ENCODE measurements at places on chromosomes 7 and 10.

DNA sequence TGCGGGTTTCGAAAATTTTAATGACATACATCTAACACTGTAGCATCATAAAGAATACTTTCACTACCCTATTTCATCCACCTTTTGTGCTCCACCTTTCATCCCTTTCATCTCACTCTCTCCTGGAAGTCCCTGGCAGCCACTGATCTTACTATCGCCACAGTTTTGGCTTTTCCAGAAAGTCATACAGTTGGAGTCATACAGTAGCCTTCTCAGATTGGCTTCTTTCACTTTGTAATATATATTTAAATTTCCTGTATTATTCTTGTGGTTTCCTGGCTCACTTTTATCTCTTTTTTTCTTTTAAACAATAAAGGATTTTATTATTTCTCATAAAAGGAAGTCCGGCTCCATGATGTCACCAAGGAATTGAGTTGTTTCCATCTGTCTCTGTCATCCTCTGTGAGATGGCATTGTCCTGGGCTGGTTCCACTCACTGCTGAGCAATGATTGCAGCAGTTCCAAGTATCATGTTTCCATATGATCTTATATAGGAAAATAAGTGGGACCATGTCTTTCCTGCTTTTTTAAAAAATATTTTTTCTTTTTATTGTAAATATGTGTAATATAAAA lies 626.3 kb downstream of the POM121L12 start:
- no peak for DNase-seq

DNA sequence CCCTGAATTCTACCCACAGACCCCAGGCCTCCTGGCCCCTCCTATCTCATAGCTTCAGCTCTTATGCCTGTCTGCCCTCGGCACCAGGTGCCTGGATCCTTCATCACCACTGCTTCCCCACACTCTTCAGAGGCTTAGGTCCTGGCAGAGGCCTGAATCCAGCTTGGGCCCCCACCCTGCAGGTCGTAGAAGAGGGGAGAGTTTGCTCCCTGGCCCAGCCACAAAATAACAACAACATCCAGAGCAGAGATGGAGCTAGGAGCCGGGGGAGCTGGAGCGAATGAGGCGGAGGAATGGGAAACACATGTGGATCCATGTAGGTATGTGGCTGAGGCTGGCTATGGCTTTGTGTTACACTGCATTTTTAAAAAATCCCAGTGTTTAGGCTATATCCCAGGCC lies 7.8 kb upstream of the OPN4 start:
- DNase-seq = no peak

DNA sequence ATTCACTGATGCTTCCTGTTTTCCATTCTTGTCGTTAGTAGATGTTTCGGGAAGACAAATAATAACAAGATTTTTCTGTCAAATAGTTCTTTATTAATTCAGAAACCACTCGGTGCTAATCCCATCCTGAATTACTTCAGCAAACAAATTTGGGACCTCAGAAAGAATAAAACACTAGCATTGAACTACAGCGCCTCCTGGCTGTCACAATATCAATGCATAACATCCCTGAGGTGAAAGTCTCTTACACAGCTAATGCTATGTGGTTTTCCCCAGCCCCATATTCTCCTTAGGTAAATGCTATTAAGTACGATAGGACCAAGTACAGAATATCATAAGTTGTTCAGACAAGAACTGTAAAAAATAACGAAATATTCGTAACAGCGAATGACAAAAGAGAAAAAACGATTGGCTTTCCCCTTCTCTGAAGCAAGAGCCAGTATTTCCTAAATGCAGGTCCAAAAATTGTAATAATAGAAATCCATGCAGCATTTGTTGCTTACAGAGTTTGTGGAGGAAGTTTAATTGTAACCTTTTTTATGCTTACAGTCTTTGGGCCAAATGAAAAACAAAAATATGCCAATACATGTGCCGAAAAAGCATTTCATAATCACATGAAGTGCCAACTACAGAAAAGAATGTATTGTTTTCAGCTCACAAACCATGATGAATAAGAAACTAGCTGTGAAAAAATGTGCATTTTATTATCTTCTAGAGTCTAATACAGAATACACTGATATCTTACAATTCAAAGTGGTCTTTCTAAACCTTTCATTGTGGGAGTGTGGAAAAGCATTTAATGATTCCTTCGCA lies 47.3 kb downstream of the MYPN start:
- peak; percentile 2 for DNase-seq

GRCh38 chr7:7323352-7323751 lies 141.0 kb downstream of the C1GALT1 start:
- DNase-seq = no peak

DNA sequence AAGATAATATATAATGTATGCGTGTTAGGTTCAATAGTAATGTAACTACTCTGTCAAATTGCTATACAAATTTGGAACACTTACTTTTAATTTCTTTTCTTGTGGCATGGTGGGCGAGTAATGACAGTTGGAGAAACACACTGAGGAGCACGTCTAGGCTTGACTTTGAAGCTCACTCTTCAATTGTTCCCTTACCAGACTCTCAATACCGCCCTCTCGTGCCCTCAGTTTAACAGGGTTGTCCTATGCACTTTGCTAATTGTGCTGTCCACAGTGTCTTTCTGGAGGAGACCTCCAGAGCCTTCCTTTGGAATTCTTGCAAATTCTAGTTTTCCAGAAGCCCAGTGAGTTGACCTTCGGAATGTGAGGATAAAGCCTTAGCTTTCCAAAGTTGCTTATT lies 107.2 kb upstream of the RELN start:
- DNase-seq = no peak

DNA sequence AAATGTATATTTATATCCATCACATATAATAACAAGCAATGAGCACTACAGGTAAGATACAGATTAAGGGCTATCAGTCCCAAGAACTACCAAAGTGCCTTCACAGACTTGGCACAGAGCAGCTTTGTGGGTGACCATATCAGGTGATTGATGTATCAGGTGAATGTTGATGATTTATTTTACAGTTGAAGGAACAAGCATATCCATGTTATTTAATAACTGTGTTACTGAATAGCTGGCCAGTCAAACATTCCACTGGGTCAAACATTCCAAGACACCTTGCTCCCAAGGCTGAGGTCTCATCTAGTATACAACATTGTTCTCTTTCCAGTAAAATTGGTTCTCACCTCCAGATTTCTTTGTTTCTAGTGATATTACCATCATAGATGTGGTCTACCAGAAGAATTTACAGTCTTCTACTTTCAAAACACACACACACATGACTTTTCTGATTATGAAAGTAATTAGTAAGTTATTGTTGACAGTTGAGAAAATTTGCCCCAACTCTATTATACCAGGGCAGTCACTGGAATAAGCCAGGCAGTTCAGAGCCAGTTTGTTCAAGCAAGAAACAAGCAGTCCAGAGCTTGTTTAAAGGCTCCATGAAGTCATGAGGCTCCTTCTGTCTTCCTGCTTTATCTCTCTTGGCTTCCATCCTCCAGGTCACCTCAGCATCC lies 68.2 kb downstream of the ELAPOR2 start:
- DNase-seq = no peak

- DNase-seq = no peak
Measured at GRCh38 chr7:79668292-79668691, 214.8 kb upstream of the MAGI2 start.

- DNase-seq = no peak
Measured at GRCh38 chr10:76178532-76179292, 747.3 kb downstream of the LRMDA start.

GRCh38 chr7:24576171-24577025 lies 3.1 kb downstream of the PALS2 start:
- DNase-seq = no peak

DNA sequence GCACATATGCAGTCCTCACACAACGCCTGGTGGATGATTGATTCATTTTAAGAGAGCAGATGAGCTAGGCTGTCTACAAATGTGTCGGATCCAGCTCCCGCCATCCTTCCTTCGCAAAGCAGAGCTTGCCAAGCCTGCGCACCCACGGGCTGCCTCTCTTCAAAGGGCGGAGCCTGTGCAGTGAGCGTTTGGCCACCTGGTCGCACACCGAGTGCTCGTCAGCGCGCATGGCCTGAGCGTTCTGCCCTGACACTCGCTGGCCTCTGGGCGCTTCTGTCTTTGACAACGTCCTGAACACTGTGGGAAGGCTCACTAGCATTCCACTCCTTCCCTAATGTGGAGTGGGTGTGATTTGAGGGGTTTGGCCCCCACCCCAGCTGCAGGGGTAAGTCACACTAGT lies 47.1 kb upstream of the TMEM72 start:
- DNase-seq = no peak

DNA sequence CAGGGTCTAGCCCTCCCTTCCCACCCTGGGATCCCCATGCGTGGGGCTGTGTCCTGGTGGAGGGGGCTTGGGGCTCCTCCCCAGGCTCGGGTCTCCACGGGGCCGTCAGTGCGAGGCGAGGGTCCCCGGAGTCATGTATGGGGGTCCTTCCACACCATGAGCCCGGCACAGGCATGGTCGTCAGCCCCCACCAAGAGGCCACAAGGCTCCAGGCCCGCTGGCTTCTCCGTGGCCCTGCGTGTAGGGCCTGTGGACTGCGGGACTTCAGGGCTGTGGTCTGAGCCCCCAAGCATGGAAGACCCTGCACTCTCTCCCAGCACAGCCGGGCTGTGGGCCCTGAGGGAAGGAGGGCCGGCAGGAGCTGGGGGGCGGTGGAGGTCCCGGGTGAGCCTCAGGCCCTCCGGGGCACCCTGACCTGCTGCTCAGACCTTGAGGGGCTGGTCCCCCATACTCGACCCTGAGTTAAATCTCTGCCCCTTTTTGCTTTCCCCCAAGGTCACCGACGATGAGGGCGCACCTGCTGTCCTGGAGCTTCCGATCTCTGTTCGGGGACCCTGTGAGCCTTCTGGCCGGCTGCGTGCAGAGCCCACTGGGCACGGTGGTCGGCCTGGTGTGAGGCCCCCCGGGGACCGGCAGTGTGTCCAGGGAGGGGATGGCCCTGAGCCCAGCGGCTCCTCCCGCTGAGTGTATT lies 19.7 kb downstream of the PWWP2B start:
- DNase-seq = no peak

GRCh38 chr7:19405541-19405940 lies 260.3 kb upstream of the FERD3L start:
- no peak for DNase-seq

GRCh38 chr7:55130395-55131141 lies 111.8 kb downstream of the EGFR start:
- peak; percentile 30 for DNase-seq

GRCh38 chr7:130960208-130960988 lies 226.4 kb upstream of the KLF14 start:
- DNase-seq = peak; percentile 16

DNA sequence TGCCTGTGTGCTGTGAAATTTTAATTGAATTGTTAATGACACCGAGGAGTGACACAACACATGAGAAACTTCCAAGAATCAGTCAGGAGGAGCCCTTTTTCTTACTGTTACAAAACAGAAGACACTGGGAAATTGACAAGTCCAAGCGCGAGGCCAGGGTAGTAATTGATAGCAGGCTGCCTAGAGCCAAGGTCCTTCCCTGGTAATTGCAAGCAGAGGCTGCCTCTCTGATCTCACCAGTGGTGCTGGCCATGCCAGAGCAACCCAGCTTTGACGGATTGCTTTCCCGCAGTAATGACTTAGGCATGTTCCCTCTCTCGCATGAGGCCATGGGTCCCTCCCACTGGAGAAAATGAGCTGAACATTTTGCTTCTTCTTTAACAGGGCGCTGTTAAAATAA lies 111.5 kb downstream of the LRMDA start:
- no peak for DNase-seq

- DNase-seq = no peak
Measured at GRCh38 chr10:16809074-16809718, 8.0 kb downstream of the RSU1 start.

DNA sequence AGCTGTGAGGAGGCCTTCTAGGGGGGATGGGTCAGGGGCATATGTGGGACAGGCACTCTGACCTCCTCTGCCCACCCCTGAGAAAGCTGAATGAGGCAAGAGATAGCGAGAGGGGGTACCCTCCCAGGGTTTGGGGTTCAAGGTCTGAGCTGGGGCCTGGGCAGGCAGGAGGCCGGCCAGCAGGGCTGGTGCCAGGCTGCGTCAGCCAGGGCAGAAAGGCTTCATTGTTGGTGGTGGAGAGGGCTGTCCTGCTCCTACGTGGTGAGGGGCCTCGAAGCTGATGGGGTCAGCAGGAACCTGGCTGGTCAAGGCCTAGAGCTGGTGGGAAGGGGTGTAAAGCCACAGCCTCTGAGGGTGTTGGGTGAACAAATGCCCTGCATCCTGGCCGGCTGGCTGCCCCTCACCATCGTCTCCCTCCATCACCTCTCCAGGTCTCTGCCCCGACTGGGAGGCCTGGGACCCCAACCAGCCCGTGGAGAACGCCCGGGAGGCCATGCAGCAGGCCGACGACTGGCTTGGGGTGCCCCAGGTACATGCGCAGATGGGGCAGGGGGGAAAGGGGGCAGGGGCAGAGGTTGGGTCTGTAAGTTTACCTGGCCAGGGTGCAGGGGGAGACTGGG lies 6.6 kb downstream of the FLNC start:
- DNase-seq = no peak

DNA sequence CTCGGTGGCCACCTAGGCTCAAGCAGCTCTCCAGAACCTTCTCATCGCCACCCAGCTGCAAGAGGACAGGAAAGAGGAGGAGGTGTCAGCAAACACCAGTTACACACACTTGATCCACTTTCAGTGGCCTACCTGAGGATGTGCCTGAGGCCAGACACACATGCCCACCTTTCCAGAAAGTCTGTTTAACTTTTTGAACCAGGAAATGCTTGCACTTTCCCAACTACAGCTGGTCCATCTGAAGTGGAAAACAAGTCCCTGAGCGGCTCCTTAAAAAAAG lies 15.7 kb upstream of the CYREN start:
- no peak for DNase-seq

GRCh38 chr7:95478272-95479037 lies 7.3 kb upstream of the ASB4 start:
- no peak for DNase-seq

DNA sequence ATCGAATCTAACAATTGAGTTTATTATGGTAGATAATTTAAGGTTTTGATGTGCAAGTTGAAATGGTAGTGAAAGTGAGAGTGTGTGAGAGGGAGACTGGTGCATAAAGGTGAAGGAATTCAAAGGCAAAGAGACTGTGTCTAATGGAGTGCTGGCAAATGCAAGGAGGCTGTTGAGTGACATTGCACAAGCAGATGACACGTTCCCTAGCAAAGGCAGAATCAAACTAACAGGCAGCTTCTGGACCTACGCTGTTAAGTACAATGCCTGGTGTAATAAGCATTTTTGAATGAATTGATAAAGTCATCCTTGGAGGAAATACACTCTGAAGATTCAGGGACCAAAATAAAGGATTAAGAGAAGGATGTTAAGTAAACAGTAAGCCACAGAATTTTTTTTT lies 11.7 kb upstream of the GPR141 start:
- DNase-seq = no peak

DNA sequence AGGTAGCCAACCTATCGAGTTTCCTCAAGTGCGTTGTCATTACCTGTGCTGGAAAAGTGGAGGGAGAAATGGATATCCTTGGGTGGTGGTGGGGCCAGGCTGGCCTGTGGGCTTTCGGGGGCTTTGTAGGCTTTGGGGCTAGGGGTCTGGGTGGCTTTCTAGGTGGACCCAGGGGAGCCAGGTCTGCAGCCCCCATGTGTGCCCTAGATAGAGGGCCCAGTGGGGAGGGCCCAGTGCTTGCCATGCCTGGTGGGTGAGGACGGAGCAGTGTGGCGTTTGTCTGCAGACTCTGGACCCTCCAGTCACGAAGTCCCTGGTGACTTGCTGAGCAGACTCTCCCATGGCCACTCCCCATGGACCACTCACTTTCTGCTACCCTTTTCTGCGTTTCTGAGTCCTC lies 19.7 kb downstream of the EMX2 start:
- DNase-seq = no peak

All from GOT3 (cell line).